ENCODE measurements at places on chromosomes 2 and 18.

DNA sequence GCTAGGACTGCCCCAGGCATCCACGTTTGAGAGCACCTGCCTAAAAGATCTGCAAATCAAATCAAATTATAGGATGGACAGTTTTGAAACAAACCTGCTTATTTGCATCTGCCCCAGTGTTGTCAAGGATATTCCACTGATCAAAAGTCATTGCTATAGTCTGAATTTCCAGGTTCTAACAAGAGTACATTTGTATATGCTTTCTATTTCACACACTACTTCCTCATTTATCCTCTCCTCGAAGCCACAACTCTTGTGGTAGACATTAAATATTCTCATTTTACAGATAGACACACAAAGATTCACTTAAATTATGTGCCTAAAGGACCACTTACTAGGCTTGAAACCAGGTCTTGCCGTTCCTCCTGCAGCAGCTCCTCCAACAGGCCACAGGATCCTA, 11.9 kb upstream of the TET3 start:
- DNase-seq, result no peak

DNA sequence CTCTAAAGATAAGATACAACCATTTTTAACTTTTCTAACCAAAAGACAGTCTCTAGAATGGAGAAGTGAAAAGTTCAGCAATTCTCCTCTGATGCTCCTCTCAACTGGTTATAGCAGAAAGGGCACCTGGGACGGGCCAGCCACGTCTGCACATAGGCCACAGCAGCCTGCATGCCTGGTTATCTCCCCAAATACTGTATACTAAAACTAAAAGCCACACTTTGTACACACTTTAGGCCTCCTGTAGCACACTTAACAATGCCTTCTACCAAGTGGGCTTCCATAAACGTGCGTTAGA, 179.1 kb downstream of the ANKRD44 start:
- no peak for DNase-seq

- no peak for DNase-seq
Measured at GRCh38 chr2:168256448-168256847, 9.1 kb upstream of the STK39 start.

DNA sequence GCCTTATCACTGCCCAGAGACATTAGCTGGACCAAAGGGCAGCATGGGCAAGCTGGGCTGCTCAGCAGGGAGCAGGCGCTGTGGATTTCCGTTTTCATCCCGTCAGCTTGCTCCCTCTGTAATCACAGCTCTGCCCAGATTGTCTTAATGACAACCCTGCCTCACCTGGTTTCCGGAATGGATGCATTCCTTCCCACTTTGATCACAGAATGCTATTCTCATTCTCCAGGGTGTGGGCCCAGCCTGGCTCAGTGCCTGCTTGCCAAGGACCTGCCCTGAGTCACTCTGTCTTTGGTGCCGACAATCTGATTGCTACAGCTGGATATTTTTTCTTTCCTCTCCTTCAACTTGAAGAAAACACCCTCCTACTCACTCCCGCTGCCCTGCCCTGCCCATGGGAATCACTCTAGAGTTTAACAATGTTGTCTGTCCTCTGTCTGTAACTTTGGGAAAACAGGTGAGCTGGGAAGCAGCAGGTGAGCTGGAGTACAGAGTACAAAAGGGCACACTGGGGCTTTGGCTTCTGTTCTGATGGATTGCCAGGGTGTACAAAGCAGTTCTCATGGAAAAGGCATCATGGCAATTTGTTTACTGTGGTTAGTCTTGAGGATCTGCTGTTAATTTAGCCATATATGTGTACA, 27.2 kb upstream of the FAM136A start:
- no peak for DNase-seq

DNA sequence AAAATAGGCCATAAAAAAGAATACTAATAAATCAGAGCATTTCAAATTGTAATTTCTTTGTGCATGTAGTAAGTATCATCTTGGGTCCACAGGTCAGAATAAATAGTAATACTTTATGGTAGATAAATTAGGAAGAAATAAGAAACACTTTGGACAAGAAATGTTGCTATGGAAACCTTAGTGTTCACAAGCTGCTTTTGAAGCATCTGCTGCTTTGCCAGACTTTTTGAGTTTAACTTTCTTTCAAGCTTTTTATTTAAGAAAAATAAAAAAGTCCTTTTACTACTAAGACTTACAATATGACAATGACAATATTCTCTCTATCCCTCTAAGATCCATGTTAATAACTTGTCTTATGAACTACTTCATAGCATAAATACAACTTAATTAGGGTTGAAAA, 690.7 kb upstream of the FSHR start:
- DNase-seq, result no peak

GRCh38 chr2:205684871-205685313, 2.6 kb downstream of the NRP2 start:
- no peak for DNase-seq

DNA sequence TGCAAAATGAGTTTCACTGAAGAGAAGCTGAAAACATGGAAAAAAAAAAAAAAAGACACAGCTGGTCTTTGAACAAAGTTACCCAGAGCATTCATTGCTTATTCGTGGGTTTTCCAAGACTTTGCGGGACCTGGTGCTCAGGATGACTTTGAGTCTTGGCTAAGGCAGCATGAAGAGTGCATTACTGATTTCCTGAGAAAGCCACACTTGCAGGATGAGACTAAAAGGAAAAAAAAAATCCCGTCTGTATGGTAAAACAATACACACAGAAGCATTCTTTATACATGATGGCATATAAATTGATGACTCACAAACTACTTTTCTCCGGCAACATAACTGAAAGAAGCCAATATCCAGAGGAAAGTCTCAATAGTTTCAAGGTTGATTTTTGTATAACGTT, 195.4 kb downstream of the SPP2 start:
- no peak for DNase-seq

DNA sequence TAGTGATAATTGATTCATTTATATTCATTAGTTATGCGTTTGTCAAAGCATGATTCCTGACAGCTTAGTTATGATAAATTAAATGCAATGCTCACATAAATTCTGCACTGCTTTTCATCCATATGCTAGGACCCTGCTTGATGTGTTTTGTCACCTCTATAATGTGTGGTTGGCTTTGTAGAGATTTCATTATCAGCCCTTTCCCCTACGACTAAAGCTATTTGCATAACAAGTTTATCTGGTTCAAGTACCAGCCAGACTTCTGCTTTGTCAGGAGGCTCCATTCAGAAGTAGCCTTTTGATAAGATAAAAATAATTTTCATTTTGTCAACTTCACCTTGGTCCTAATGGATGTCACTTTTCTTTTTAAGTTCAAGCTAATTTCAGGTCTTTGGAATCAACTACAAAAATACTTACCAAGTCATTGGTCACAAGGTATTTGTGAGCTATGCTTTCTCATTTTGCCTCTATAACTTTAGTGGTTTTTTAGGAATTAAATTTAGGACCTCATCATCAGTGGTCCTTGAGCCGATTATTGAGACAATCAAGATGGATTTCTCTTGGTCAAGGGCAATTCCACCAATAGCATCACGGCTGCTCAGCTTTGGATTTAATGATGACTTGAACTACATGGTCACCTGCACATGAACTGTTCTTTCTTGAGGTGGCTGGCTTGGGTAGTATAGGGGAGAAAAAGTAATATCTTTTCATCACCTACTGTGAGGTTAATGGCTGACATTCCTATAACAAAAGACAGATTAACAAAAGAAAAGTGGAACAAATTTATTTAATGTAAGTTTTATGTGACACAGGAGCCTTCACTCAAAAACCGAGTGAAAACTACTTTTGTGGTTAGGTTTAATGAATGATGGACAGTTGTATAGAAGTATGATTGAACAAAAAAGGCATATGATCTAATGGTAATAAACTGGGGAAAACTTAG, 162.1 kb downstream of the MYO3B start:
- no peak for DNase-seq

- DNase-seq, result no peak
Measured at GRCh38 chr2:121350402-121350775, 65.4 kb upstream of the TFCP2L1 start.

GRCh38 chr2:24919037-24919505, 966 bp downstream of the ADCY3 start:
- DNase-seq, result peak; percentile 20

GRCh38 chr2:98434492-98434891, 10.2 kb upstream of the INPP4A start:
- no peak for DNase-seq

GRCh38 chr18:23523429-23524212, 20.3 kb downstream of the RMC1 start:
- no peak for DNase-seq

DNA sequence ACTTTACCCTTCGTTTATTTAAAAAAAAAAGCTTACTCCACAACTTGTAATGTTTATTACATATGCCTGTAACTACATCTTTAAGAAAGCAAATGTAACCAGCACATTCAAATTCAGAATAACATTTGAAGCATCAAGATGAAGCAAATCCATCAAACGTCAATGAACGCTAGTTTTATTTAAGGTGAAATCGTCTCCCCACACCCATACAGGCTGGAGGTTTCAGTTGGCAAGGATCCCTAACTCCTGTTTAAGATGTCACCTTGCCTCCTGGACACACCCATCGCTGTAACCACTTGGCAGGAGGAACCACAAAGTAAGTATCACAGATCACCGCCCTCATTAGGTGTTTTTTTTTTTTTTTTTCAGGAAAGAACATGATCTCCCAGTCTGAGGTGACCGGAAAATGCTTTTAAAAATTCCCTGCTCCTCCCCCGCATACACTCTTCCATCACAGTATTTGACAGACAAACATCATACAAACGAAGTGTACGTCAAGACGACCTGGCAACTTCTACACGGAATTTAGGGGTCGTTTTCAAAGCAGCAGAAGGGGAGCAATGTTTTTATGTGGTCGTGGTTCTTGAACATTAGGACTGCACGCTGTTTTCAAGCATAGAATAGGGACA, 19.7 kb upstream of the STPG4 start:
- DNase-seq, result no peak

GRCh38 chr2:206266130-206267125, 8.0 kb upstream of the ZDBF2 start:
- DNase-seq, result no peak

- DNase-seq, result no peak
Measured at GRCh38 chr2:43326101-43326825, 99.9 kb upstream of the ZFP36L2 start.

GRCh38 chr2:109061736-109062135, 67.3 kb upstream of the SH3RF3 start:
- no peak for DNase-seq

- no peak for DNase-seq
Measured at GRCh38 chr18:62387257-62387656, 62.1 kb downstream of the TNFRSF11A start.

GRCh38 chr18:49055754-49056172, 105.0 kb upstream of the SMAD7 start:
- DNase-seq, result peak; percentile 35

- no peak for DNase-seq
Measured at GRCh38 chr2:9809448-9810088, 33.7 kb upstream of the TAF1B start.

GRCh38 chr2:23380562-23381065, 4.4 kb upstream of the KLHL29 start:
- no peak for DNase-seq

DNA sequence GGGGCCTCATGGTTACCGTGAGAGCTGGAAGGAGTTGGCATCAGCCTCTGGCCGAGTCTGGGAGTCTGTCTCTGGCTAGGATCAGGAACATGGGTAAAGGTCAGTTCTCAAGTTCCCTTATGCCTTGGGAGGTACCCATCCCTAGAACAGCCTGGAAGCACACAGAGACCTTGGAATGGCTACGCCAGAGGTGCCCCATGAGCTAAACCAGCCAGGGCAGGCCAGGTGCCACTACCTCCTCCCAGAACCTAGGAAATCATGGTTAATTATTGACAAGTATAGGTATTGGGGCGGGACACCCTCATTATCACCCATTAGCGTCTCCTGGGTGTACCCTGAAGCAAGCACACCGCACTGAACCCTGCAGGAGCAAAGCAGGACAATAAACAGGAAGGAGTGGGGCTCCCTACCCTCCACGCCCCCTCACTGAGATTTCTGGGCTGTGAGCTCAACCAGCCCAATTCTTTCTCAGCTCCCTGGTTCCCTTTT, 3.0 kb upstream of the ASPRV1 start:
- DNase-seq, result no peak

DNA sequence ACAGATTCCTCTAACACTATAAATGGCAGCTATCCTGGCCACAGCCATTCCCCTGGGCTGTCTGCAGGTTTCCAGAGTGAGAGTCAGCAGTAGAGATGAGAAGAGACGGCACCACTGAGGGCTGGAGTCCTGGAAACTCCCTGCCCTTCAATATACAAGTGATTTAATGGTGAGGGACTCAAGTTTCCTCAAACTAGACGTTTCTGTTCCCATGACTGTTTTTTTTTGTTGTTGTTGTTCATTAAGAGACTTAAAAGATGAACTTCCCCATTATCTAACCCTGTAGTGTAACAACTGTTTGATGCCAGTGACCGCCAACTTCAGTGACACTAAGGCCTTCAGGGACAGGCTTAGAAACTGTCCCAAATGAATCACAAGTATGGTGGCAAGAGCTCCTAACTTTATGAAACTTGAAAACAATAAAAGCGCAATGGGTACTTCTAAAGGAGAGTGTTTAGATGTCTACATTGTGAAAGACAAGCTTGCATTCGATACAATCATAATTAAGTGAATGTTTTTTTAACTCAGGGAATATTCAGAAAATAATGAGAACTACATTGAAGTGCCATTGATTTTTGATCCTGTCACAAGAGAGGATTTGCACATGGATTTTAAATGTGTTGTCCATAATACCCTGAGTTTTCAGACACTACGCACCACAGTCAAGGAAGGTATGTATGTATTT, 34.0 kb downstream of the IL1R2 start:
- no peak for DNase-seq

DNA sequence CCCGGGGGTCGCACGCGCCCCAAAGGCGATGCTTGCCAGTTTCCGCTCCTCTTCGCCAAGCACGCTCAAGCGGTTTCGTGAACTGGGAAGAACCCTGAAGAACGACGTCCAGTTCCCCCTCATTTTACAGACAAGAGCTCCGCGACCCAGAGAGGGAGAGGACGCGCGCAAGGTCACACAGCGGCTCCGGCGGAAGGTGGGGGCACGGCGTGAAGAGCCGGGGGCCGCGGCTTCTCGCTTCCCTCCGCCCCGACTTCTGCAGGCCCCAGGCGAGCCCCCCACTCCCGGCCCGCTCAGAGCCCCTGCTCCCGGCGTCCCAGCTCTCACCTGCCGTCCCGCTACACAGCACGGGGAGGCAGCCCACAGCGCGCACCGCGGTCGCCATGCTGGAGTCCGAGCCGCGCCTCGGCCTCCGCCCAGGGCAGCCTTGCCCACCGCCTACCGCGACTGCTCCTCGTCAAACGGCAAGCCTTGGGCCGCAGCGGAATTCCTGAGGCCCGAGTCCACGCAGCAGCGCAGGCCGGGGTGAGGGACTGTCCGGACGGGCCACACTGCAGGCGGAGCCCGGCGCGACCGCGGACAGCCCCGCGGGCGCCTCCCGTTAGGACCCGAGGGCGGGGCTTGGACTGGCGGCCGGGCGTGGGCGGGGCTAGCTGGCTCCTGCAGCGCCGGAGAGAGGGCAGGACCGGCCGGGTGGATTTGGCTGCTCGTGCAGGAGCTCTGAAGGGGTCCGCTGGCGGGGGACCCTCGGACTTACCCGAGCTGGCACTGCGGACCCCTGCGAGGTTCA, at the start of gene MRPS5:
Gene MRPS5 (minus strand): TSS at position 402 of the 790 bp plus-strand sequence. CDS start 17 bp downstream, at position 385.
- peak; percentile 95 for DNase-seq
